HT-29 (cell line): ENCODE measurements at places on chromosomes 7 and 10. TPM values are rescaled to one million over a fixed set of nuclear protein-coding genes. Genes with fewer than 3 reads are reported as not detected.

The RBP4 gene
- total RNA-seq = 2.7 and 4.5 TPM in 2 replicates

The MACROH2A2 gene
- not detected in 2 replicates for total RNA-seq

The DOCK1 gene
- total RNA-seq = 28.4 and 32.6 TPM in 2 replicates

The AUTS2 gene
- 2.7 and 4.2 TPM in 2 replicates for total RNA-seq

The TRIM24 gene
- 19.6 and 21.0 TPM in 2 replicates for total RNA-seq

The ZC3HAV1L gene
- 11.6 and 13.1 TPM in 2 replicates for total RNA-seq

The CRPPA gene
- 1.4 and 2.5 TPM in 2 replicates for total RNA-seq

The PPP1R17 gene
- total RNA-seq = not detected in 2 replicates

The ENKUR gene
- total RNA-seq = 0.21 TPM in 1 of 2 replicates, not detected in the other

The TAC1 gene
- not detected in 2 replicates for total RNA-seq

The HMX3 gene
- total RNA-seq = not detected in 2 replicates

The TPST1 gene
- total RNA-seq = 0.41 and 1.0 TPM in 2 replicates

The TMEM213 gene
- total RNA-seq = not detected in 2 replicates

The OPN4 gene
- total RNA-seq = not detected in 2 replicates

The KLF14 gene
- not detected in 2 replicates for total RNA-seq

The LAMB1 gene
- 29.4 and 46.6 TPM in 2 replicates for total RNA-seq
